ENCODE measurements at places on chromosomes 16 and 17. TPM values are rescaled to one million over a fixed set of nuclear protein-coding genes. Genes with fewer than 3 reads are reported as not detected.

TBX2 gene
- 258 TPM for polyA plus RNA-seq

PRPSAP1 gene
- 89.7 TPM for polyA plus RNA-seq

EFCAB13 gene
- polyA plus RNA-seq: 9.7 TPM

IRX5 gene
- 29.1 TPM for polyA plus RNA-seq

TBC1D3B gene
- polyA plus RNA-seq: 11.0 TPM

CNGB1 gene
- polyA plus RNA-seq: not detected

DNA sequence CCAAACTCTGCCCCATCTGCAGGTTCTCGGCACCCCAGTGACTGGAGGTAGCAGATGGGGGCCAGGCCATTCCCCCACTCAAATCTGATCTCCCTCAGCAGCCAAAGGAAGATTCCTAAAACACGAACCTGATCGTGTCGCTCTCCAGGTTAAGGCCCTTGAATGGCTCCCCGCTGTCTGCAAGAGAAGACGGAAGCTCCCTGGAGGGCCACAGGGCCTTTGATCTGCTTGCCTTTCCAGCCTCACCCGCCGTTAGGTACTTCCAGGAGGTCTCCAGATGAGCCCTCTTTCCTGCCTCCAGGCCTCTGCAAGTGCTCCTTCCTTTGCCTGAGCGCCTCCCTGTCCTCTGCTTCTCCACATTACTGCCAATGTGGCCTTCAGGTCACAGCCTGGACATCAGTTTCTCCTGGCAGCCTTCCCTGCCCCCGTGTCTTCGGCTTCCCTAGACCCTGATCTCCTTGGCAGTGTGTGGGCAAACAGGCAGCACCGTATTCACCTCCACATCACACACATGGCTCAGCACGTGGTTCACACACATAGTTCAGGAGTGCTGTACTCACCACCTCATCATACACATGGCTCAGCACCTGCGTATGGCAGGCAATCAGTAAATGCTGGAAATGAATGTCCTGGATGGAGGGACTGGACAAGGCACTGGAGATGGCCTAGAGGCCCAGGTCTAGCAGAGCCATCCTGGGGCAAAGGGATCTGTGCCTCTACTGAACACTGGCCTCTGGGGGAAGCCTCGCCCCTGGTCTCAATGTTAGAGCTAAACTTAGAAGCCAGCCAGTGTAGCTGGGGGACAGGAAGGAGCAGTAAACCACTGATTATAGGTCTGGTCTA, 26.4 kb upstream of the MRPS23 start:
- no peak for DNase-seq

DNA sequence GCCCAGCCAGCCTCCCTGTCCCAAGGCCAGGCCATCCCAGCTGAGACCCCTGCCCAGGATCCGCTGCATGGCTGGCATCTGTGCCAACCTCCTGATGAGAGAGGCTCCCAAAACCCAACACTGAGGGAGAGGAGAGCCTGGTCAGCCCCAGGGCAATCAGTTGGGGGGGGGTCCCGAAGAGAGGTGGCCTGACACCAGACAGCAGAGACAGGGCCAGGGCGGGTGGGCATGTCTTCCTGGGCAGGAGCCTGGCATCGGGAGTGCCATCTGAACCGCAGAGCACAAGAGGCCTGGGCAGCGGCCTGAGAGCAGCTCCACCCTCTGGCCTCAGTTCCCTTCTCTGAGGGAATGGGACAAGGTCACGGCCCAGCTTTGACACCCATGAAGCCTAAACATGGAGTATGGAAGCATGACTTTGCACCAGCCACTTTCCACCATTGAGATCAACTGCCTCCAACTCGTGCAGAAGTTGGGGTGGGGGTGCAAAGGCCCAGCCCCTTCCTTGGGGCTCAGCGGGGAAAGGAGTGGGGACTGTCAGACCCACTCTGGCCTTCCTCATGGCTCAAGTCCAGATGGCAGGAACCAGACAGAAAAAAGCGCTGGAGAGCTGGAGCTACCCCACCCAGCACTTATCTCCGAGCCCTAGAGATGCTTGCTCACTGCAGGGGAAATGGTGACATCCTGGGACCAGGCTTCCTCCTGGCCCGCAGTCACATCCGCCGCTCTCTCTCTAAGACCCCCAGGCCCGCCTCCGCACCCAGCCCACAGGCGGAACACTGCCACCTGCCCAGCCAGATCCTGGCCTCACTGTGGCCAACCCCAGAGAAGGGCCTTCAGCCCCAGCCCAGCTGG, 9.7 kb downstream of the RHBDF2 start:
- DNase-seq: no peak

- no peak for DNase-seq
Observed at GRCh38 chr17:4632581-4632920, 8.9 kb downstream of the ALOX15 start.

DNA sequence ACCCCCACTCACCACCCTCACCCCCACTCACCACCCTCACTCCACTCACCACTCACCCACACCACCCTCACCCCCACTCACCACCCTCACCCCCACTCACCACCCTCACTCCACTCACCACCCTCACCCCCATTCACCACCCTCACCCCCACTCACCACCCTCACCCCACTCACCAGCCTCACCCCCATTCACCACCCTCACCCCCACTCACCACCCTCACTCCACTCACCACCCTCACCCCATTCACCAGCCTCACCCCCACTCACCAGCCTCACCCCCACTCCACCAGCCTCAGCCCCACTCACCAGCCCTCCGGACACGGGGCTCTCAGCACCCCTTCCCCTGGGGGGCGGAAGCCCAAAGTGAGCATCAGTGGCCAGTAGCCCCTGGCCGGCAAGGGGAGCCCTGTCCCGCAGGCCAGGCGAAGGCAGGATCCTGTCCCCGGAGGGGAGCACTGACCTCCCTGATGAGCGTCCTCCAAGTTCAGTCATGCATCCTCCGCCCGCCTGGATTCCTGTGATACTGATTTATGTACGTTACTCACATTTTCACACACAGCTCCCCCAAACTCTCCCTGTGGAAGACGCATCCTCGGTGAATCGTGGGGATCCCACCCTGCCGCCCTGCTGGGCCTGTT, 18.0 kb upstream of the C1QTNF8 start:
- DNase-seq: no peak

DNA sequence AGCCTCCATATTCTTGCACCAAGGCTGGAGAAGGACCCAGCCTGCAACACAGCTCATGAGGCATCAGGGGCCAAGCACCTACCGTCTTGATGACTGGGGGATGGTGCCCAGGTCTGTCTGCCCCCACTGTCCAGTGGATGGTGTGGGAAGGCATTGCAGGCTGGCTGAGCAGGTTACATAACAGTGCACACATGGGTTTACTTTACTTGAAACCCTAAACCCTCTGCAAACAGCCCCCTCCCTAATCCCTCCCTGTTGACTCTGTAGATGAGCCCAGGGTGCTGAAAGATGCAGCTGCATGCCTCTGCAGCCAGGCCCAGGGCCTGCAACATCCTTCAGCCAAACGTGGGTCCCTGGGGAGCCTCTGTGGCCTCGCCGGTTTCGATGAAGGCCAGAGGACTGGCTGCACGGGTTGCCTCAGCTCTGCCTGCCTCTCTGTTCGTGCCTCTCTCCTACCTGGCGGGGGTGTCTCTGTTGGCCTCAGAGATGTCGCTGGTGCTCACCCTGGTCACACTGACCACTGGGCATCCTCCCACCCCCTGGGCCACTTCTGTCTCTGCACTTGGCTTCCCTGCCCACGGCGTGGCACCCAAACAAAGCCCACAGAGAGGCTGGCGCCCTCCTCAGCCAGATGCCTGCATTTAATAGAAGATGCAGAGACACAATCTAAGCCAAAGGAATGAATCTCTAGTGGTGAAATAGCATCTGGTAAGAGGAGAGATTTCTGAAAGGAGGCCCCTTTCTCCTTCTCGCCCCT, 95.1 kb downstream of the METRNL start:
- DNase-seq: no peak

- no peak for DNase-seq
Observed at GRCh38 chr16:22692916-22693637, 120.9 kb upstream of the HS3ST2 start.

- DNase-seq: peak; percentile 55
Observed at GRCh38 chr16:10906914-10907756, 30.1 kb downstream of the CIITA start.

GRCh38 chr16:83335076-83335475, 472.7 kb upstream of the HSBP1 start:
- DNase-seq: no peak

DNA sequence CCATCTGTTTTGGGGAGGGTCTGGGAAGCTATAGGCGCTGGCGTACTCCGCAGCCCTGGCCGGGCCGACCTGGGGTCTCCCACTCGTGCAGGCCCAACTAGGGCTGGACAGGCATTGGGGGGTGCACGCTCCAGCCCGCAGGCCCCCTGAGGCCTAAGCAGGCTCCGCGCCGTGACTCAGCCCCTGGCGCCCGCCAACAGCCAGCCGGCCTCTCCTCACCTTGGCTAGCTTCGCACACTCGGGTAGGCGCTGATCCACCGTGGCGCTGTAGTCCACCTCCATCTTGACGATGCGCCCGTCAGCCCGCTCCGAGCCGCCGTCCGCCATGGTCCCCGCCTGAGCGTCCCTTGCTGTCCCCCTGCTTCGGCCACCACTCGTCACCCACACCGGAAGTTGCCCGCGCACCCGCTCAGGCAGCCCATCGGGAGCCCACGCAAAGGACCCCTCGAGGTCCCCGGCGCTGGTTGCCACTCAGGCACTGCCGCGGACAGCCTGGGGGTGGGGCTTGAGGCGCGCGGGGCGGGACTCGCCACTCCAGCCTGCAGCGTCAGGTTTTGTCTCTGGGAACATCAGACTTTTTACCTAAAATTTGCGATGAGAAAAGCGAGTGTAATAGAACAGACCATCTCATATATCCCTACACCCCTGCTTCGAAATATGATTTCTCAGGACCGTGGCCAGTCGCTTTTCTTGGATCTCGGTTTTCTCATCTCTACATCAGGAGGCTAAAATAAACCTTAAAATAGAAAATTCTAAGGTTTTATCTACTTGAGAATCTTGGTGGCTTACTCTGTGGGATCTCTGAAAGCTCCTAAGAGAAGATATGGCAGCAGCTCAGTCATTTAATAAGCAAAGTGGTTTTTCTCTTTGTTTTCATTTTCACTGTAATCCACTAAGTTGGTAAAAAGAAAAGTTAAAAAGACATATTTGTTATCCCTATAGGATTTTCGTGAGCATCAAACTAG, at the start of gene PSMD12:
PSMD12 (minus strand) TSS at position 385 of the 965 bp plus-strand sequence; CDS start at position 327, 58 bp downstream.
- peak; percentile 92 for DNase-seq

All from right lung (tissue), 10 donors.